NCI-H2081 (cell line): ENCODE measurements at places on chromosomes 16 and 17.
A peak's percentile ranks its signal among the peaks of the same experiment; 100 is the strongest.

- peak; percentile 68 for DNase-seq
Observed at GRCh38 chr16:27225536-27226360, 22.4 kb downstream of the KDM8 start.

- no peak for DNase-seq
Observed at GRCh38 chr17:17696085-17696484, 14.8 kb downstream of the RAI1 start.

DNA sequence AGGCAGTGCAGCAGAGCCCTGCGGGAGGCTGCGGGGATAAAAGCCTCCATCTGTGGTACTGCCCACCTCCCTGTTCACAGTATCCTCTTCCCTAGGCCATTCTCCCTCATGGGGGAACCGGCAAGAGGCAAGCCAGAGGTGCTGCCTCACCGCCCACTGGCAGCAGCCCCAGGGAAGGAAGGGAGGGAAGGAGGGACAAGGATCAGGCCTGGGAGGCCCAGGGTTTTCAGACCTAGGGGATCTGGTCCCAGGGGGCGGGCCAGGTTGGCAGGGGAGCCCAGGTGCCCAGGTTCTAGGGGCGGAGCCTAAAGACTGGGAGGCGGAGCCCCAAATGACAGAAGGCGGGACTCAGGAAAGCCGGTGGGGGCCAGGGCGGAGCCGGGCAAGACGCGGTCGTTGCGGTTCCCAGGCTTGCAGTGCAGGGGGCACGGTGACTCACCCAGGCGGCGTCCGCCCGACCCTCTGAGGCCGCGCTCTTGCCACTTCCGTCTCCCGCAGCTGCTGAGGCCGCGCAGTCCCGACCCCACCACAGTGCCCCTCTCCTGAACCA lies 3.0 kb upstream of the MTMR4 start:
- DNase-seq: no peak

GRCh38 chr16:2499890-2500429 lies 13.8 kb upstream of the ATP6V0C start:
- DNase-seq: no peak

DNA sequence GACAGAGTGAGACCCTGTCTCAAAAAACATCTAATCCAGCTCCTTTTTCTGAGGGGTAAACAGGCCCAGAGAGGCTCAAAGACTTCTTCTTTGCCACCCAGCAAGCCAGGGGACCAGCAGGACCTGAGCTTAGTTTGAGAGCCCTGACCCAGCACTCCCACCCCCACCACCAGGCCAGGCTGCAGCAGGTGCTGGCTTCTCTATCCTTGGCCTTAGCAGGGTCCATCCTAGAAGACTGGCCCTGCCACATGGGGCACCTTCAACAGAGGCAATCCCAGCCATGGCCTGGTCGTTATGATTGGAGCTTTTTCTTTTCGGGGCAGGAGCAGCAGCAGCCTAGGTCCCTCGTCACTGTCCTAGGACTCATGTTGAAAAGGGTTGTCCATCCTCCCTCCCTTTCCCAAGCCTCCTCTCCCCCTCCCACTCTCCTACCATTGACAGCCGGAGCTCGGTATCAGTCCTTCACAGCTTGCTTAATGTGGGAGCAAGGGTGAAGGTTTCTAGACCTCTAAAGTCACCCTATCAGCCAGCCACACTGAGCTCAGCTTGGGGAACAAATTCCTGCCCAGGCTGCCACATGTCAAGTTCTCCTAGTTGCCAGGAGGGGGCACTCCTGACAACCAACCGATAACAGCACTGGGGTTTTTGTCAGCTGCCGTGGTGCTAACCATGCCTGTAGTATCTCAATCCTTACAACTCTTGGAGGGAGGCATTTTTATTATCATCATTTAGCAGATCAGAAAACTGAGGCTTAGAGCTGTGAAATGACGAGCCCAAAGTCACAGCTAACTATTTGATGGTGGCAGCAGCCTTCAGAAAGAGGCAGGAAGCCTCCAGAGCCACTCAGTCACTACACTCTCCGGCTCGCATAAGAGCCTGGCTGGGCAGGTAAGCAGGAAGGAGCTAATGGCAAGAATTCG lies 11.2 kb downstream of the MRPL27 start:
- peak; percentile 70 for DNase-seq

- no peak for DNase-seq
Observed at GRCh38 chr16:47592232-47592631, 131.1 kb downstream of the PHKB start.

- no peak for DNase-seq
Observed at GRCh38 chr17:38463451-38463858, 35.2 kb downstream of the ARHGAP23 start.

DNA sequence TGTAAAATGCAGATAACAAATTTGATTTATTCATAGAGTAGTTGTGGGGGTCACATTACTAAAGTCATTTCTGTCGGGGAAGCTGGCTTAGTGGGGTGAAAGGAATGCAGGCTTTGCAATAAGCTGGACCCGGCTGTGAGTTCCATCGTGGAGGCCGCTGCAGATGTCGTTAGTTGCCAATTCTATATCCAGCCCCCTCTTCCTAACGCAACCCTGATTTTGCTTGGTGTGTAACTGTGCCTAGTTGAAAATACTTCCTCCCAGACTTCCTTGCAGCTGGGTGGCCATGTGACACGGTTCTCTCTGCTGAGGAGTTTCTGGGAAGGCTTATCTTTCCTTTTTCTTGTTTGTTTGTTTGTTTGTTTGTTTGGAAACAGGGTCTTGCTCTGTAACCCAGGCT lies 4.5 kb downstream of the MFSD6L start:
- no peak for DNase-seq

DNA sequence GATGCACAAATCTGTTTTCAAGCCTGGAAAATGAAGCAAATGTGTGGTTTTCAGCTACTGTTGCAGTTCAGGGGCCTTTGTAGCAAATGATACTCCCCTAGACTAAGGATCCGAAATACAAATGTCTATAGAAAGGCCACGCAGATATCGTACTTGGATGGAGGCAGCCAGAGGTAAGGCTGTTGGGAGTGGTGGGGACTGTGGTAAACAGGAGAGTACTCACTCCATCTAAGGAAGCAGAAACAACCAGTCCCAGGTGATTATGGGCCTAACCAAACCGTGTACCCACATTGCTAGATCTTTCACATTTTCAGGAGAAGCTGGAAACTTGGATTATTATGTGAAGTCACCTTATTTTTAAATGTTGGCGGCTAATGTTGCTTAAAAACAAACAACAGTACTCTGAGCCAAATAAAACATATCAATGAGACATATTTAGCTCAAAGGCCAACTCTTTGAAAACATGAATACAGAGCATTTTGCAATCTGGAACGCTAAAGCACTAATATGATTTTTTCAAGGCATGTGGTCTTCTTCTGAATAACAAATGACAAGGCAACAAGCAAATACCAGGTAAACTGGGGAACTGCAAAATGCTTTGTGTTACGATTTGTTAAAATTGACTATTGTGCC lies 110.1 kb downstream of the YPEL2 start:
- no peak for DNase-seq

- DNase-seq: no peak
Observed at GRCh38 chr16:85387171-85387507, 226.0 kb upstream of the GSE1 start.

DNA sequence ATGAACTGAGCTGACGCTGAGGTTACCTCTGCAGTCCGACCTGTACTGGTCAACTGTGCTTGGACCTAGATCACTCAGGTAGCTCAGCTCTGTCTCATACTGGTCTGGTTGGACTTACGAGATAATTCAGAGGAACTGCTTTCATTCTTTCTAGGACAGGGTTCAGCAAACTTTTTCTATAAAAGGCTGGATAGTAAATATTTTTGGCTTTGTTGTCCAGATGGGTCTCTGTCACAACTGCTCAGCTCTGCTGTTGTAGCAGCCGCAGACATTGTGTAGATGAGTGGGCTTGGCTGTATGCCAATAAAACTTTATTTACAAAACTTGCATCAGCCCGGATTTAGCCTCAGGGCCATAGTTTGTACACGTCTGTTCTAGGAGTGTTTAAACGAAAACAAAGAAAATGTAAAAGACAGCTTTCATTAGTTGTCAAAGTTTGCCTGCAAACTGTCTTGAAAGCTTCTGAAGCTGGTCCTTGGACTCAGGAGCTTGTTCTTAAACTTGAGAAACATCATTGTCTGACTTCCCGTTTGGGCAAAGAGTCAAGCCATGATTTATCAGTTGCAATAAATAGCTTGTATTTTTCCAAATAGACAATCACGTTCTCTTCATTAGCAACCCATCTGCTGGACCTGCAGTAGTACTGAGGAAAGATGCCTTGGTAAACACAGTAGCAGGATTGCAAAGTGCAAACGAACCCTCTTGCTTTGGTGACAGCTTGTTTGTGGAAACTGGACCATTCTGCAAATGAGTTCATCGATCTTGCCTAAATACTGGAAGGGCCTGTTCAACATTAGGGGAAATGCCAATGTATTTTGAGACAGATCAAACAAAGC lies 253.4 kb downstream of the SNX29 start:
- DNase-seq: no peak

GRCh38 chr17:63774141-63774968 lies at the start of gene DDX42:
TSS of gene DDX42 (plus strand) at chr17:63774170. CDS start at chr17:63787050, 12,880 bp downstream.
- peak; percentile 69 for DNase-seq

DNA sequence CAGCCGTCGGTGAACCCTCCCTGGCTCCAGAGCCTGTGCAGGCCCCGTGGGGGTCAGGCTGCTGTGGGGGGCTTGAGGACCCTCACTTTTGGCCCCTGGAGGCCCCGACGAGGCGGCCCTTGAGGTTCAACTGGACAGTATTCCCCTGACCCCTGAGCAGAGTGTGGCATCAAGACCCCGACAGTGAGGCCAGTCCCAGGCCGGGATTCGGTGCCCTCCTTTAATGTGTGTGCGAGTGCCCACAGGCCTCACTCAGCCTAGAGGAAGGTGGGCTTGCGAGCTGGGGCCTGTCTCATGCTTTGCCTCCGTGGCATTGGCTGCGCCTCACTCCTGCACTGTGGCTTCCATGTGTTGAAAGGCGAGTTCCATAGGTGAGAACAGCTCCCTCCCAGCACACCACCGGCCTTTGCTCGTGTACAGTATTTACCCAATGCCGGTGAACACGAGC lies 94.5 kb downstream of the METRNL start:
- DNase-seq: no peak

- DNase-seq: no peak
Observed at GRCh38 chr17:34990921-34991365, 10.6 kb downstream of the LIG3 start.

DNA sequence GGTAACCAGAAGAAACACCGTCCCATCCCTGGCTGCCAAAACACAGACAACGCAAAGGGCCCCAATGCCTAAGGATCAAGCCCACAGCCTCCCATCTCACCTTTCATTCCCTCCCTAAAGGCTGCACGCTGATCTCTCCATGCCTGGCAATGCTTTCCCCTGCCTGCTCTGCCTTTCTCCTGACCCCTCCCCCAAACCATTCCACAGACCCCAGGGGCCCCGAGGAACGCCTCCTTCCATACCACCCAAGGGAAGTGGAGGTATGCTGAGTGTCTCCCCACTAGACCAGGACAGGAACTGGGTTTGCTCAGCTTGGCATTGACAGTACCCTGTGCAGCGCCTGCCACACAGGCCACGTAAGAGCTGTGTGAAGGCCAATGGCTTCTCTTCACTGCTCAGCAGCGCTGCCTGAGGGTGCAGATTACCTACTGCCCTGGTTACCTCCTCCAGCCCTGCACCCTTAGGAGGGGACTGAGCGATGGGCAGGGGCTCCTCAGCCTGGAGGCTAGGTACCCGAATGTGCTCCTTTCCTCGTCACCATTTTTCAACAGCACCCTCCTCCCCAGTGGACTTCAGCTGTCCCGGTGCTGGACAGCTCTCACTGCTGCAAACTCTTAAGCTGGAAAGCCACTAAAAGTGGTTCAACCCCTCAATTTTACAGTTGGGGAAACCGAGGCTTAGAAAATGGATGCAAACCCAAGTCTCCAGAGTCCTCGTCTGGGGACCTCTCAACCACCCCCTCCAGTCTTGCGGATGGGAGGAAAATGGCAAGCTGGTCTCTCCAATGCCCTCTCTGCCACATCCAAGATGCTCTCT lies 45.0 kb downstream of the SRCIN1 start:
- no peak for DNase-seq

- peak; percentile 77 for DNase-seq
Observed at GRCh38 chr17:77164483-77165091, 23.8 kb downstream of the SEC14L1 start.

DNA sequence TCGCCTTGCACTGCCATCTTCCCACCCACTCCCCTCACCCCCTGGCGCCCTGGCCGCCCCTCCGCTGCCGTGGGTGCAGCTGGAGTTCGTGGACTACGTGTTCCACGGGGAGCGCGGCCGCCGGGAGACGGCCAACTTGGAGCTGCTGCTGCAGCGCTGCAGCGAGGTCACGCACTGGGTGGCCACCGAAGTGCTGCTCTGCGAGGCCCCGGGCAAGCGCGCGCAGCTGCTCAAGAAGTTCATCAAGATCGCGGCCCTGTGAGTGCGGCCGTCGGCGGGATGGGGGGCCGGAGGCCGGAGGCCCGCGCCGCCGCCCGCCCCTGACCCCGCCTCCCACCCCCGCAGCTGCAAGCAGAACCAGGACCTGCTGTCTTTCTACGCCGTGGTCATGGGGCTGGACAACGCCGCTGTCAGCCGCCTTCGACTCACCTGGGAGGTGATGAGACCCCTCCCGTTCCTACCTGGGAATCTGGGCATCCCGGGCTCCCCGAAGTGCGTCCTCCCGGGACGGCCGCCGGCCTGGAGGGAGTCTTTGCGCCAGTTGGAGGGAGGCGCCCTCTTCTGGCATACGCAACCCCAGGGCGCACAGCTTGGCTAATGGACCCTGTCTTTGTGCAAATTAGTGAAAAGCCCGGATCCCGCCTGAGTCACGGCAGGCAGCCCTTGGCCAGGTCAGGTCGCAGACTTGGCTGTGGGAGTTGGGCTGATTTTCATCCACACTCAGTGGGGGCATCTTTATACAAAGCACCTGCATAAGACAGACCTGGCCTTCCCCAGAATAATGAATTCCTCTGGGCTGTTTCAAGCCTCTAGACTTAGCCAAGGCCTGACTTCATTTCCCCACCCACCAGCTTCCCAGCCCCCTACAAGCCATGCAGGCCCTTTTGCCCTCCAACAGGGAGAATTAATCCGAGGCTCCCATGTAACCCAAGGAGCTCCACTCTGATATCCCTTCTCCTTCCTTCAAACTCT lies 14.3 kb downstream of the RAPGEFL1 start:
- DNase-seq: peak; percentile 67

DNA sequence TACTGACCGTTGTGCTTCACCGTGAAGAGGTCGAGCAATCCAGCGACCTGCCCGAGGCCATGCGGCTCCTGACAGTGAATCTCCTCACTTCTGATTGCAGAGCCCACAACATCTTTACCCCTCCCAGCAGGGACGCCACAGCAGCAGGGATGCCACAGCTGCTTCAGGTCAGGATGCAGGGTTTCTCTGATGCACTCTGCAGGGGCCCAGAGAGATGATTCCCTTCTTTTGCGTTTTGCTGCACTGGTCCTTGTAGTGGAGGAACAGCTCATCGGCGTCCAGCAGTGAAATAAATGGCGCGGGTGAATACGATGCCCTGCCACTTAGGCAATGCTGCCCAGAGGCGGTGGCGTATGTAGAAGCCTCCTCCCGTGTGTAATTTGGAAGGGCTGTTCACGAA lies 5.6 kb downstream of the KIAA0513 start:
- DNase-seq: no peak

GRCh38 chr17:38579934-38580333 lies 25.8 kb downstream of the SRCIN1 start:
- peak; percentile 85 for DNase-seq

- DNase-seq: no peak
Observed at GRCh38 chr16:22220069-22220440, 14.0 kb downstream of the EEF2K start.
